ENCODE measurements at places on chromosomes 3 and 15.

DNA sequence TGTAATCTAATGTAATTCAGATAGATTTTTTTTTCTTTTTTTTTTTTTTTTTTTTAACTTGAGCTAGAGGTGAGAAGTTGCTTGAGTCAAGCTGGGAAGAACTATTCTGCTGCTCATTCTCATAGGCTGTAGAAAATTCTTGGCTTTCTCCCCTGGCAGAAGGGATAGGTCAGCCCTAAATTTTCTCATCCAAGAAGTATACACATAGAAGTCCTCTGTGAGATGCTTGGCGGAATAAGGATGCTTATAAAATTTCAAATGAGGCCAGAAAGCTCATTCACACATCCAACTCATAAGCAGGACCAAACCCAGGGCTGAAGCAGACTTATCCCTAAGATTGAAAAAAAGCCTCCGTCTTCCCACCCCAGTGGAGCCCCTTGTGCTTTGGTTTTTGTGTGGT is 572.5 kb downstream of the SQOR start:
- no peak for DNase-seq

DNA sequence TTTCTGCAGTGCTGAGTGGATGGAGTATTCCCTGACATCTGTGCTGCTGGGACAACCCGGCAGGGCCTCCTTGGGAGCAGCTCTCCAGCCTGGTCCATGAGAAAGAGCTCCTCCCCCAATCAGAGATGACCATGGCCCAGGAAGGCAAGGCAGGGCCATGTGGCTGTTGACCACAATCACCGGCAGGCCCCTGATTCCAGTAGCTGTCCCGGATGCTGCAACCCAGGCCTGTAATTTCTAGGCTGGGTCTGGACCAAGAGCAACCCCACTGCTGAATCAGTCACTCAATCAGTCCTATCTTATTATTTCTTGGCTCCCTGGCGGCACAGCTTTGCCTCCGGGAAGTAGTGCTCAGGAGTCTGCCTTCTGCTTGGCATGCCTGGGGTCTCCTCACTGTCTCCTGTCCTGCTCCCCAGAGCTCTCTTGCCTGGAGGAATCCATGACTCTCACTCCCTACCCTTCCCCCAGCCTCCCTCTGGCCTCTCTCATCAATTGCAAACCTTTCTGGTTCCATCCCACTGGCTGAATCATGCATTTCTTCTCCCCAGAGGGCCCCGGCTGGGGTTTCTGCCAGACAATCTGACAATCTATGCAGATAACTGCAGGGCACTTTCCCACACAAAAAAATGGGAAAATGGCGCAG is 32.6 kb upstream of the ITGA11 start:
- peak; percentile 62 for DNase-seq

DNA sequence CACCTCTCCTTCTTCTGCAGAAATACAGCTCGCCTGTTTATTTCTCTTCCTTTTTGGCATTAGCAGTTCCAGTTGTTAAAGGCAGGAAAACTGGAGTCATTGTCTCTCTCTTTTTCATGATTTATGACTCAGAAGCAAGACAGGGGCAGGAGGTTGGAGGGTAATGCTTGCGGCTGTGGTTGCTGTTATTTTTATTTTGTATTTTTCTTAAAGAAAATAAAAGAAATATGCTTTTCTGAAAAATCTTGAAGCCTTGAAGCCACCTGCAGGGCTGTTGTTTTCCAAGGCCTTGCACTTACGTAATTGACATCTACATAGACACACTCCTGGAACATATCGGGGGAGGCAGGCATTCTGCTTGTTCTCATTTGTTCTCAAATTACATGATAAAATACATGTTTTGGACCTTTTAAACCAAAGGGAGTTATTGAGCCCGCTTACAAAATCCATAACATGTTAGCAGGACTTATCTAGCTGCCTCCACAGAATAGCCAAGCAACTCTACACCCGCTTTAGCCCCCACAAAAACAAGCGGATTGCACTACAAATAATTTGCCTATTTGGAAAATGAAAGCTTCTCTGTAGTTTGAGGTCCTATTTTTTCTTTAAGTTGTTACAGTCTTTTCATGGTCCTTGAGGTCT is 1004.6 kb upstream of the NR2F2 start:
- peak; percentile 52 for DNase-seq

DNA sequence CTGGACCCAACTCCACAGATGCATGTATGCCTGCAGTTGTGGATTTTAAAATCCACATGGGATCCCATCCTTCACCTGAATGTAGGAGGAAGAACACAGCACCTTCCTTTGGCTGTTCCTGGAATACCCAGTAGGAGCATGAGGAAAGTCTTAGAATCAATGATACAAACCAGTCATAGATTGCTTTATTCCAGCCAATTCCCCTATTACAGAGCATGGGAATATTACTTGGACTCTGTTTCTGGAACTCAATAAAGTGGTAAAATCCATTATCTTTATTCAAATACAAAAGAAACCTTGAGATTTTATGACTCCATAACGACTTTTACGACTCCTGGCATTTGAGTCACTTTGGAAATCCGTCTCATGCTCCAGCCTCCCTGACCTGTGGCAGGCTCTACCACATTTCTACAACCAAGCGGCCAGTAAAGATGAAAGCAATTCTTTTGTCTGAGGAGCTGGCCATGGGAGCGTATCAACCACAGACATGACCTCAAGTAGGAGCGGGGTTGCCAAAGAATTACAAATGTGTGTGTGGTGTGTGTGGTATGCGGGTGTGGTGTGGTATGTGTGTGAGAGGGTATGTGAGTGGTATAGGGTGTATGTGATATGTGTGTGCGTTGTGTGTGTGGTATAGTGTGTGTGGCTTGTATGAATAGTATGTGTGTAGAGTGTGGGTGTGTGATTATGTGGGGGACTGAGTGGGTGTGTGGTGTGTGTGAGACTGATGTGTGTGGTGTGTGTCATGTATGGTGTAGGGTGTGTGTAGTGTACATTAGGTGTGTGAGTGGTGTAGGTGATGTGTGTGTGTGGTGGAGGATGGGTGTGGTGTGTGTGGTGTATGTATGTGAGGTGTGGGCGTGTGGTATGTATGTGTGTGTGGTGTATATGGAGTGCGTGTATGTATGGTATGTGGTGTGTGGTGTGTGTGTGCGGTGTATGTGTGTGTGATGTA is 40.0 kb downstream of the ARRDC4 start:
- peak; percentile 23 for DNase-seq

DNA sequence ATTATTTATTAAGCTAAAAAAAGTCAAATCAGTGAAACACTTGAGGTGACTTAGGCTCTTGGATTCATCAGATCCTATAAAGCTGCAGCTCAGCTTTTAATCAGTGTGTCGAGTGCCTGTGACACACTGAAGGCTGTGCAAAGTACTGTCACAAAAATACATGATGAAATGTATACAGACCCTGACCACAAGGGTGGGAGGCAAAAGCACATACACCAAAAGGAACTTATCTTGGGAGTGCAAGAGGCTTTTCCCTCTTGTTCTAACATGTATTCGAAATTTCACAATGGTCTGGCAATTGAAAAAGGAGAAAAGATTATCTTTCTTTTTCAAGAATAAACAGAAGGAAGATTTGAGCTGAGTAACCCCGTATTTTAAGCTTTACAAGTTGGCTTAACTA is 35.9 kb downstream of the VGLL4 start:
- DNase-seq: no peak

GRCh38 chr15:57635300-57635909 is 43.7 kb downstream of the MYZAP start:
- DNase-seq: peak; percentile 7

- DNase-seq: peak; percentile 88
Measured at GRCh38 chr15:40743921-40744814, 10.9 kb downstream of the RMDN3 start.

DNA sequence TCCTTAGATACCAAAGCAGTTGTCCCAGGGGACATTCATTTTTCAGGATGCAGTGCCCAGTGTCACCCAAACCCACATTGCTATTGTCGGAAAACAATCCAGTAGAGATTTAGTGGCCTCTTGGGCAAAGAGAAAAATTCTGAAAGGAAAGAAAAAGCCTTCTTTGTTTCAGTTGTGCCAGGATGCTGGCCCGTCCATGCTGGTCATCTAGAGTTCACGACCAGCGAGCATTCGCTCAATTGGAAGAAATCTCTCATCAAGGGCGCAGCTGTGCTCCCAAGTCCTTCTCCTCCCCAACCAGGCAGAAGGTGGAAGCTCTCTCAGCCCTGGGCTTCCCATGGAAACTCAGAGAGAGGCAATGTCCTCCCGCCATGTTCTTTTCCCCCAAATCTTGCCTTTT is 123.7 kb downstream of the MTHFS start:
- DNase-seq: no peak

DNA sequence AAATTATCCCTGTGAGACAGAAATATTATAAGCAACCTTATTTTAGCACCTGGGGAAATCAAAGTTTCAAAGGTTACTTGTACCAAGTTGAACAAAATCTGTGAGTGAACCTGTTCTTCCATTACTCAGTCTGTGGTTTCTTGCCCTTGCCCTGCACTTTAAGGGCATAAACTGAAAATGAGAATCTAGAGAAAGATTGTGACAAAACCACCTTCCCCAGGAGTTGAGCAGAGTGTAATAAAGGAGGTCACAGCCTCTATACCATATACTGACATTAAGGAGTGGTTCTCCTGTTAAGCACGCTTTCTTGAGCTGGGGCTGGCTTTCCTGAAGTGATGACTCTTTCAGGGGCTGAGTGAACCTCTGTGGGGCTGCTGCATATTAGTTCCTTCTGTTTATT is 143.4 kb downstream of the PDCD6IP start:
- no peak for DNase-seq

DNA sequence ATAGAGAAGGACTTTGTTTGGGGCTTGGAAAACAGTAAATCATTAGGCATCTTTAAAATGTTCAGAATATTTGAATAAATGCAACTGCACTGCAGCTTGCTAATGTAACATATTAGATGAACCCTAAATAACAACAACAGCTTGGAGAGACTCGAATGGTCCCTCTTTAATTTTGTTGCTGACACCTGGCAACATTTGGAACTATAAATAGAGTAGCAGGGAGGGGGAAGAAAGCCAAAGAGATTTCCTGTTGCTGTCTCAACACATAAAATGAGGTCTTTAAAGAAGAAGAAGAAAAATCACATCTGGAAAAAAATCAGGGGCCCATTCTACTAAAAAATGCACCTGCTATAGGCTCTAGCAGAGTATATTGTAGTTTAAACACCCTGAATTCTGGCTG is 49.9 kb upstream of the DPPA4 start:
- DNase-seq: no peak

- peak; percentile 56 for DNase-seq
Measured at GRCh38 chr3:172285844-172286243, 162.4 kb downstream of the GHSR start.

- no peak for DNase-seq
Measured at GRCh38 chr3:127829537-127829936, 7.2 kb upstream of the MGLL start.

DNA sequence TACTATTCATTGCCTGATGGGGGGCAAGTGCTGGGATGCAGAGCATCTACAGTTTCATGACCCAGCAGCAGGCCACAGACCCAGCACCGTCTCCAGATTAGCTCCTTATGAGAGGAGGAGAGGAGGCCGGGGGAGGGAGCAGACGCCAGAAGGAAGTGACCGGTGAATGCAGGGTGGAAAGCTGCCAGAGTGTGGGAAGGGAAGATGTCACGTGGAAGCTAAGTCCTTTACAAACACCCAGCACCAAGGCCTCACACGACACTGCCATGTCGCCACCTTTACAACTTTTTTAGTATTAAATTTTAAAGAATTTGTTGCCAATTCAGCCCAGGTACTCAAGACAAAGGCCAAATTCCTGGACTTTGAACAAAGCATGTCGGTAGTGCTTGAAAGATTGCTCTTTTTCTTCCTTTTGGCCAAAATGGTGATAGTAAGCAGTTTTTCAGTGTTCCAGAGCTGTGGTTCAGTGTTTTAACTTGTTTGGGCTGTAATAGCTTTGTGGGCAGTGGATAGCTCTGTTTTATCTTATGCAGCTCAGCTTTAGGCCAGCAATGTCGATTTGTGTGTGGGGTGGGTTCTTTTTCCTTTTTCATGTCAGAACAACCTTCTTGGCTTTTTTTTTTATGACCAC is 58.2 kb downstream of the ZBTB38 start:
- no peak for DNase-seq

- peak; percentile 17 for DNase-seq
Measured at GRCh38 chr3:142904639-142905436, 16.0 kb upstream of the PCOLCE2 start.

- DNase-seq: no peak
Measured at GRCh38 chr3:131620977-131621376, 118.2 kb upstream of the MRPL3 start.

DNA sequence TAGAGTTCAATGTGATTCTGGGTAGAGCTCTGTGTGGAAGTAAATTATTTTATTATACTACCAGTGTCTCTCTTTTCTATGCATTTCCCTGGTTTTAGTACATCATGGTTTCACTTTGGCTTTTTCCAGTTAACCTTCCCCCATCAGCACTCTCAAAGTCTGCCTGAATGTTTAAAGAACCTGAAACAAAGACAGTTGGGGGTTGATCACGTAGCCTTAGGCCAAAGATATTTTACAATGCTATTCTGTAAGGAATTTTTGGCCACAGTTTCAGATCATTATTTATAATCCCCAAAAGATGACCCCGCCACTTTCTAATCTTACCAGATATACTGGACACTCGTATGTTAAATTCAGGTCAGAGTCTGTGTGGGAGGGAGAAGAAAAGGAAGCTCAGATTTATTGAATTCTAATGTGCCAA is 156.3 kb upstream of the TMC3 start:
- no peak for DNase-seq

GRCh38 chr3:18405141-18405540 is 20.0 kb downstream of the SATB1 start:
- peak; percentile 37 for DNase-seq

GRCh38 chr15:44801364-44801763 is 65.0 kb downstream of the TRIM69 start:
- no peak for DNase-seq

- no peak for DNase-seq
Measured at GRCh38 chr3:188007897-188008296, 146.1 kb upstream of the LPP start.

DNA sequence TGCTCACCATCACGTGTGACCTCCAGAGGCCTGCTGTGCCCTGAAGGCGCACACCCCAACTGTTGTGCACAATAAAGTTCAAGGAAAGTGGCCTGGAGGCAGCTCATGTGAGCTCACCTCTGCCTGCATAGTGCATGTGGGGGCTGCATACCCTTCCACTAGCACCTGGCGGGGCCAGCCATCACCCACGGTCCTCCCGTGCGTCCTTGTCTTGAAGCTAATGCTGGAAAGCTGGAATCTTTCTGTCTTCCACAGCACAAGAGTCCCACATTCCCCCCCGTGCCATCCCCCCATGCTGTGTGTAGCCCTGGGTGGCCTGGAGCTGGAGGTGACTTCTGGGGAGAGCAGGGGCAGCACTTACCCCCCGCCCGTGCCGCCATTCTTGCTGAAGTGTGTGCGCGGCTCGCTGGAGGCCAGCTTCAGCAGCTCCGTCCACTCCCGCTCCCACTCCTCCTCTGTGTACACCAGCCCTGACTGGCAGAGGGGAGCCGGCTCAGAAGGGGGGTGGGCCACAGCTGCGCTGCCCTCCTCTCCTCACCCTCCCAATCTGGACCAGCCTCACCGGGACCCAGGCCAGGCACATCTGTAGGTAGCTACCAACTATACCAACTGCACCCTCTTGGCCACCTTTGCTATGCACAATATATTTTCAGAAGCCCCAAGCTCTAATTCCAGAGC is 199.5 kb downstream of the KLF13 start:
- no peak for DNase-seq

GRCh38 chr3:94821241-94821640 is 758.4 kb downstream of the NSUN3 start:
- DNase-seq: no peak
